ENCODE measurements at places on chromosomes 3 and 15. TPM values are rescaled to one million over a fixed set of nuclear protein-coding genes. Genes with fewer than 3 reads are reported as not detected.
A peak's percentile ranks its signal among the peaks of the same experiment; 100 is the strongest.

Gene SLC27A2
- 7.1 TPM for total RNA-seq

DNA sequence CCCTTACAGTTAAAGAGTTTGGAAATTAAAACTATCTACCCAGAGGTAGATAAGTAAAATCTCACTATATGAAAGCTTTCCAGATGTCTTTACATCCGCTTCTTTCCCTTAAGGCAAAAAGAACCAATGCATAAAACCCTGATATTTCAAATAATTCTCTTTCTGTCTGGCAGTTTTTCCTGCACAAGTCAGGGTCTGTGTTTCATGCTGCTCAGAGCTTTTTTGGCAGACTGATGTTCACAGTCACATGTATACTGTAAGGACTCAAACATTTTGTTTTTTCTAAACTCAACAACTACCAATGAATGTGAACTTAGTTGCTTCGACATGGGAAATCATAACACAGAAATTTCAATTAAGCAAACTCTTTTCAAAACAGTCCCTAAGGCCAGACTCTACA is 988.4 kb downstream of the EPHA3 start:
- no peak for DNase-seq

- DNase-seq, result no peak
Measured at GRCh38 chr3:177337541-177338331, 140.5 kb upstream of the TBL1XR1 start.

GRCh38 chr3:53806182-53807116 is 39.8 kb downstream of the CHDH start:
- DNase-seq, result no peak

DNA sequence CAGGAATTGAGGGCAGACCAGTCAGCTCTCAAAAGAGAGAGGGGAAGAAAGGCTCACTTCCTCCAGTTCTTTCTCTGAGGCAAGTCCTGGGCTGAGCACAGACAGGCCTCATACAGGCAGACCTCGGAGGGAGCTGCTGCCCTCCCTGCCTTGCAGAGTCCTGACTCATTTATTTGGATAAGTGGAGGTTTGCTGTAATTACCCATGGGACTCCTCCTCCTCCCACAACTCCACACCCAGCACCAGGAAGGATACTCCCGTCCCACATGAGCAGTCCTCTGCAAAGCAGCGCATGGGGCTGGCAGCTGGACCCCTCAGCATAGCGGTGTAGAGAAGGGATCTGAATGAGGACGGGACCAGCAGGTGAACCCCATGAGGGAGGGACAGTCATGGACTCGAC is 13.4 kb upstream of the SCN10A start:
- DNase-seq, result peak; percentile 64

DNA sequence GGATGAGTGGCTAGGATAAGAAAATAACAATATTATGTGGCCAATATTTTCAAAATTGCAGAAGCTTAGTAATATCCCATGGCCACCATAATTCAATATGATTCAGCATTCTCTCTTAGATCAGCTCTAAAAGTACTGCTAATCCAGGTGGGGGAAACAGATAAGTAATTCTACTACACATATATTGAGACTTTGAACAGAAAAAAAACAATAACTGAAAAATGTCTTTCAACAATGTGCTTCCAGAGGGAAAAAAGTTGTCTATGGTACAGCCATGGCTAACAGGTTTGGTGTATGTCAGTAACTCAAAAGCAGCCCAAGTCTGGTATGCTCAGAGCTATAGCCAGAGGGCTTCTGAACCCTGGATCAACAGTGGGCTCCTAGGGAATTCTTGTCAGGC is 42.4 kb upstream of the PPIB start:
- no peak for DNase-seq

Gene ARPC4
- total RNA-seq, result 210 TPM

- DNase-seq, result no peak
Measured at GRCh38 chr15:22981051-22981840, 1.1 kb upstream of the CYFIP1 start.

DNA sequence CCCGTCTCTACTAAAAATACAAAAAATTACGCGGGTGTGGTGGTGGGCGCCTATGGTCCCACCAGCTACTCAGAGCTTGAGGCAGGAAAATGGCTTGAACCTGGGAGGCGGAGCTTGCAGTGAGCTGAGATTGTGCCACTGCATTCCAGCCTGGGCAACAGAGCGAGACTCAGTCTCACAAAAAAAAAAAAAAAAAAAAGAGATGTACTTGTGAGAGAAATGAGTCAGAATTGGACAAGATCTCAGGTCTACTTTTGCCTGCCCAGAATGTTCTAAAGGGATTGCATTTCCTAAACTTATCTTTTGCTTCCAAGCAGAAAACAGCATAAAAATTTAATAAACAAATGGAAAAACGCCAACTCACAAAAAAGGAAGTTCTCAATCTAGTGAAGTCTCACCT is 167.5 kb downstream of the NR2F2 start:
- DNase-seq, result no peak

Gene TMC3
- 0.05 TPM for total RNA-seq

- no peak for DNase-seq
Measured at GRCh38 chr3:54243056-54243931, 120.9 kb downstream of the CACNA2D3 start.

Gene RAD18
- 14.8 TPM for total RNA-seq

Gene HYAL1
- total RNA-seq, result 30.6 TPM

Gene AP3S2
- total RNA-seq, result 30.1 TPM

DNA sequence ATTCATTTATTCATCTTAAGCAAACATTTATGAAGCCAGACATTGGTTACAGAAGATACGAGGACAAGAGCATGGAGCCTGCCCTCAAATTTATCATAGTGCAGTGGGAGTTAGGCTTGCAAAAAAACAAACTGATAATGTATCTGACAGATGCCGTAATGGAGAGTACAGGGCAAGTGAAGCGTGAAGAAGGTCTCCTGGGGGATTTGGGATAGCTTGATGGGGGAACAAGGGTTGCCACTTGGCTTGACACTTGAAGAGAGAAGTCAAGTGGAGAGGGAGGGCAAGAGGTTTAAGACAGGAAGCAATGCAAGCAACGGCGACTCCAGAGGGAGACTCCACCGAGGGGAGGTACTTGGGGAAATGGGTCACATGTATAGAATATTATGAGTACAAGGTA is 129.3 kb downstream of the SSR3 start:
- DNase-seq, result no peak

DNA sequence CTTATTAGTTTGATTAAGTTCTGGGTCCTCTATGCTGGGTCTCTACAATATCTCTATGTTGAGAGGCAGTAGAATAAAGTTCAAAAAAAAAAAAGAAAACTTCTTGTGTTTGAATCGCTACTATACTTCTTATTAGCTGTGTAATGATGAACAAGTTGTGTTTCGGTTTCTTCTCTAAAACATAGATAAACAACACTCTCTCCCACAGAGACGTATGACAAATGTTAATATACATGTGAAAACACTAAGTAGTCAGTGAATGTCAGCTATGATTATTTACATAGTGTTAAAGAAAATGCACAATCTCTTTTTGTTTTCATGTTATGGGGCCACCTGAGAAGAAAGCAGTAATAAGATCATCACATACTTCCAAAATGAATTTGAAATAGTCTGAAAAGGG is 45.3 kb downstream of the ACAP2 start:
- DNase-seq, result no peak

Gene OXTR
- total RNA-seq, result 5.3 TPM

Gene MUC20
- total RNA-seq, result 0.51 TPM

Gene MCF2L2
- total RNA-seq, result 0.84 TPM

DNA sequence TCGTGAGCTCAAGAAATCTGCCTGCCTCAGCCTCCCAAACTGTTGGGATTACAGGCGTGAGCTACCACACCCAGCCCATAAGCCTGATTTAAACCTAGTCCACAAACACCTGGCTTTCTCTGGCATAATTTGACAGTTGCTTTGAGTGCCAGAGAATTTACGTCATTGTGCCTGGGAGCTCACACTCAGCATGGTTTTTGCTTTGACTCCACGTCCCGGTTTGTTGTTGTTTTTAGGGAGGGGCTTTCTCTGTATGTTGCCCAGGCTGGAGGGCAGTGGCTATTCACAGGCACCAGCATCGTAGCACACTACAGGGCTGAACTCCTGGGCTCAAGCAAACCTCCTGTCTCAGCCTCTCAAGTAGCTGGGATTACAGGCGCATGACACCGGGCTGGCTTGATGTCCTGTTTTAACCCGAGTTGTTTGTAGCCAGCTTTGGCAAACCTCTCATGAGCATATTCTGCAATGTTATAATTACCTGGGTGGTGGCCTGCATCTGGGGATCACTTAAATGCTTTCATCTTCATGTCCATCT is 32.7 kb downstream of the CEMIP start:
- no peak for DNase-seq

- DNase-seq, result no peak
Measured at GRCh38 chr15:100083572-100083971, 258.2 kb downstream of the ADAMTS17 start.

DNA sequence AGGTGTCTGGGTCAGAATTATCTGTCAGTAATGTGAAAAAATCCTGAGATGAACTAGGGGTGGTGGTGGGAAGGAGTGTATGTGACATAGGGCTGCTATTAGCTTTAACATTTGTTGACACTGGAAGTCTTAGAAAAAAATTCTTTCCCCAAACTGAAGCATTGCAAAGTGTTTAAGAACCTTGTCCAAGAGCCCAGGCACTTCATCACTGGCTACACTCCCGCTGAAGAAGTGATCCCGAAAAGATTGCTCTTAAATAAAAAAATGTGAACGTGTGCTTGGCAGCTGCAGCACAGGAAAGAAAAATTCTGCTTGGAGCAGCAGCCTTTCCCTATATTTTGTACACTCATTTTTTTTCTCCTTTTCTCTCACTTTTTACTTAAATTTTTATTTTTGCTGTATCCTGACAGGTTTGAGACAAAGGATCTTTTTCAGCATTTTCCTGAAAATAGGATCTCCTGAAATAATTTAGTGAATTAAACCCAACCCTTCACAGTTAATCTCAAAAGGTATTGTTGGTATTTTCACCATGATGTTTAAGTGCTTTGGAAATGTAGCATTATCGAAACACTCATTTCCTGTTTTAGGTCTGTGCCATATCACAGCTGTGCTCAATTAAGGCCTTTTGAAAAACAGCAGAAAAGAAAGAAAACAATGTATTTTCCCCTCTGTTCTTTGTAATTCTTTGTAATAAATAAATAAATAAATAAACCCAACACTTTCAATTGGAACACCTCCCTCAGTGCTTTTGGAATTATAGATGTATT is 477.6 kb downstream of the ZNF385D start:
- no peak for DNase-seq

- no peak for DNase-seq
Measured at GRCh38 chr3:196794467-196794866, 54.8 kb downstream of the PAK2 start.

DNA sequence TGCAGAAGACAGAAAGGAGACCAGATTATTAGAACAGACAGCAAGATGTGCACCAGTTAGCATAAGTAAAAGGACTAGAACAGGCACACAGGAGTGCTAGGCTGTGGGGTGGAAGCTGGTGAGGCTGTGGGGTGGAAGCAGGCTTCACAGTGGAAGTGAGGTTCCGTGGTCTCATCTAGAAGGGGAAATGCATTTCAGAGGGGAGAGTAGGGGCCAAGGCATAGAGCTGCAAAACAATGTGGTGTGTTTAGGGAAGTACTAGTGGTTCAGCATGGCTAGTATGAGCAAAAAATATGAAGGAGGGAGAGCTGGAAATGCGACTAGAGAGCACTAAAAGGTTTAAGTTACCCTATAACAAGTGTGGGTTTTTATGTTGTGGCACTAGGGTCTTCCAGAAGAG is 6.5 kb downstream of the POPDC2 start:
- DNase-seq, result no peak
